ENCODE measurements at places on chromosomes 7 and 10.

- no peak for DNase-seq
Measured at GRCh38 chr10:80437227-80437626, 16.9 kb upstream of the TSPAN14 start.

- no peak for DNase-seq
Measured at GRCh38 chr10:77031531-77032187, 605.9 kb downstream of the KCNMA1 start.

DNA sequence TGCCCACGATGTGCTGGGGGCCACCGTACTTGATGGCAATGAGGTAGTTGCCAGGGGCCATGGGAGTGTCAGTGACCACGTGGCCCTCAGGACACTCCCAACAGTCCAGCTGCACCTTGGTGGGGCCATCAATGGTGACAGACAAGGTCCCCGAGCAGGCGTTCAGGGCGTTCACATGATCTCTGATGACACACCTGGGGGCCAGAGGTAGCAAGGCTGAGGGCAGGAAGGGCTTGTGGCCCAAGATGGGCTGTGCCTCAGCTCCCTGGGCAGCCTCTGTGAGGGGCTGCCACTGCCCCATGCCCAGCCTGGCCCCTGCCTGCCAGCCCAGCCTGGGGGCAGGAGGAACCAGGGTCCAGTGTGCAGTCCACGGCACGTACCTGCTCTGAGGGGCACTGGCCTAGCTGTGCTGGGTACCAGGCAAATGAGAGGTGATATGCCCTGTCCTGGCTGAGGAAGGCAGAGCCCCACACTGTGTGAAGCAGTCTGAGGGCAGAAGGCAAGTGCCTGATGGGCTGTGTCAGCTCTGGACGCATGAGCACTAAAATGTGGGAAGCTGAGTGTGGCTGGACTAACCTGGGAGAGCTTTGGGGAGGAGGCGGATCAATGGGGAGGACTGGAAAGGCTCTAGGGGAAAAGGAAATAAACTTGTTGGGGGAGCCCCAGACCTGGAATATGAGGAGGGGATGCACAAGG lies 3.5 kb upstream of the KCP start:
- DNase-seq: no peak

DNA sequence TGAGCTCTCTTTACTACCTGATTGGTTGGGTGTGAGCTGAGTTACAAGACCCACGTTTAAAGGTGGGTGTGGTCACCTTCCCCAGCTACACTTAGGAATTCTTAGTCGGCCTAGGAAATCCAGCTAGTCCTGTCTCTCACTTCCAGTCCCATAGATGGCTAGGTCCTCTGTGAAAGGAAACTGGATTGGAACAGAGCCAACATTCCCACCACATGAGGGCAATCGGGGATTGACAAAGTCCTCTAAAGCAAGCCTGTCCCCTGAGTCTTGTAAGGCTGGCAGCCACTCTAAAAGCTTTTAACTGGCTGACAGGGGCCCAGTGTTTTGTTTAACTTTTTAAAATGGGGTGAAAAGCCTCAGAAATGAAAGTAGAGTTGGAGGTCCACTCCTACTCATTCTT lies 15.1 kb upstream of the CROT start:
- DNase-seq: no peak

DNA sequence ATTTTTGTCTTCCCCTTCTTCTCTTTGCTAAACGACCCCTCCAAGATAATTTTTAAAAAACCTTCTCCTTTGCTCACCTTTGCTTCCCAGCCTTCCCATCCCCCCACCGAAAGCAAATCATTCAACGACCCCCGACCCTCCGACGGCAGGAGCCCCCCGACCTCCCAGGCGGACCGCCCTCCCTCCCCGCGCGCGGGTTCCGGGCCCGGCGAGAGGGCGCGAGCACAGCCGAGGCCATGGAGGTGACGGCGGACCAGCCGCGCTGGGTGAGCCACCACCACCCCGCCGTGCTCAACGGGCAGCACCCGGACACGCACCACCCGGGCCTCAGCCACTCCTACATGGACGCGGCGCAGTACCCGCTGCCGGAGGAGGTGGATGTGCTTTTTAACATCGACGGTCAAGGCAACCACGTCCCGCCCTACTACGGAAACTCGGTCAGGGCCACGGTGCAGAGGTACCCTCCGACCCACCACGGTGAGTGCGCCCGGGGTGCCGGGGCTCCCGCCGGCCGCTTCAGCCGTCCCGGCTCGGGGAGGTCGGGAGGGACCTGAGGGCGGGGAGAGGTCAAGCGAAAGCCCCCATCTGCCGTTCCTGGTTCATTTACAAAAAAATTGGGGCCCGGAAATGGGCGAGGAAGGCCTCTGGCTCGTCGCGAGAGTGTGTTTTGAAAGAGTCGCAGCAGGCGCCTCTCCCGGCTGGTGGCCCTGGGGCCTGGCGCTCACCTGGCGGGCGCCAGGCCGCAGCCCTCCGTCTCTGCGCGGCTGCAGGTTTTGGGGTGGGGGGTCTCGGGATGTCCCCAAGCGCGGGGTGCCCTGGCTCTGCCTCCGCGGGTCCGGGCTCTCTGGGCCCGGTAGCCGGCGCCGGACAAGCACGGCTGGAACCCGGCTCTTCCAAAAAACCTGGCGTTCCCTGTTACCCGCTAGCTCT lies 1.2 kb downstream of the GATA3 start:
- DNase-seq: no peak

DNA sequence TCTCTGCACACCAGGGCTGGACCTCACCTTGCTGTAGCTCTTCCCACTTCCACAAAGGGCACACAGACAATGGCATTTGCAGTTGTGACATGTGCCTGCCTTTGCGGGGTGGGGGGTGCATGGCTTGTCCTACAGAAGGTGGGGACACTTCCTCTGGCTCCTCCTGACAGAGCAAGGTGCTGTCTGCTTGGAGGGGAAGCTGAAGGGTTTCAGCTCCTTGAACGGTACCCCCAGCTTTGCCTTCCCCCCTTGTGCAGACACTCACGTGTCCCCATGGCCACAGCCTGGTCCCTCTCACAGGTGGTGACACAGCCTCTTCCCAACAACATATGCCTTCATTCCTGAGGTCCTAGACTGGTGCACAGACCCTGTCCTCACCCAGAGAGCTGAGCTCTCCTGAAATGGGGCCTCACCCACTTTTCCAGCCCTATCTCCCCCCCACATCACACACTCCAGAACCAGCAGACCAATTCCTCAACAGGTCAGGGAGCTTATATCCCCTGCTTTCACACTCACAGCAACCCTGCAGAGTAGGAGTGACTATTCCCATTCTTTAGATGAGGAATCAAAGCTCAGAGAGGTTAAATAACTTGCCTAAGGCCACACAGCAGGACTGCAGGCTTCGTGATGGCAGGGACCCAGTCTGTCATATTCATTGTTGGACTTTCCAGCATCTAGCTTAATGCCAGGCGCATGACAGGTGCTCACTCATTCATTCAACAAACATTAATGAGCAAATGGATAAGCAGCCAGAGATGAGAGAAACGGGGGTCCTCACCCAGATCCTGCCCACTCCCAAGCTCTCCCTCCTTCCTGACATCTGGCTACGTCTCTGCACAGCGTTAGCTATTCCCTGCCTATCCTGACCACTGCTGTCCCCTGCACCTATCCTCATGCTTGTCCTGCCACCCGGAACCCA lies 44.4 kb downstream of the PARP12 start:
- no peak for DNase-seq

GRCh38 chr7:67407392-67408071 lies 410.9 kb downstream of the TYW1 start:
- DNase-seq: no peak

GRCh38 chr10:83685458-83685857 lies 453.9 kb upstream of the GHITM start:
- DNase-seq: no peak

- no peak for DNase-seq
Measured at GRCh38 chr10:59524348-59524747, 162.0 kb upstream of the FAM13C start.

DNA sequence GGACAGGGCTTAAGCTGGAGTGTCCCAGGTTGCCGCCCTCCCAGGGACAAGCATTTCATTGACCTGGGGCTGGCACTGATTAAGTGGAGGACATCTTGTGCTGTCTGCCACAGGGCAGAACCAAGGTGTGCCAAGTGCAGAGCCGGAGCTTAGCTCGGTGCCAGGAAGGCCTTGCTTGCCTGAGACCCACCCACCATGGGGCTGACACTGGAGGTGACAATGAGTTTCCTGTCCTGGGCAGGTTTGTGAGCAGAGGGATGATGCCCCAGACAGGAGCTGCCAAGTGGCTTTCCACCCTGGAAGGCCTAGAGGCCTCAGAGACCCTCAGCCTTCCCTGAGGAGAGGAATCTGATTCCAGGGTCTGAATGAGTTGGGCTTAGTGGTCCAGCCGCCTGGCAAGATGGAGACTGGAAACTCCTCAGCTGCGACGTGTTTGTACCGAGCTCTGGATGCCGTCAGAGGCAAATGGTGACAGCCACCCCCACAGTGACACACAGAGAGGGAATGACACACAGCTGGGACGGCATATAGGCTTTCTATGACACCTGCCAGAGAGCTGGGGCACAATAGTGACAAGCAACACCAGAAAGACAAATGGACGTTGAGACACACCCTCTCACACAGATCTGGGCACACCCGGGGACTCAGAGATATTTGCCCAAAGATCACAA lies 2.6 kb downstream of the ADCYAP1R1 start:
- no peak for DNase-seq

- no peak for DNase-seq
Measured at GRCh38 chr7:33880787-33881186, 24.6 kb upstream of the BMPER start.

GRCh38 chr10:102159051-102159597 lies 6.9 kb downstream of the NOLC1 start:
- DNase-seq: no peak

DNA sequence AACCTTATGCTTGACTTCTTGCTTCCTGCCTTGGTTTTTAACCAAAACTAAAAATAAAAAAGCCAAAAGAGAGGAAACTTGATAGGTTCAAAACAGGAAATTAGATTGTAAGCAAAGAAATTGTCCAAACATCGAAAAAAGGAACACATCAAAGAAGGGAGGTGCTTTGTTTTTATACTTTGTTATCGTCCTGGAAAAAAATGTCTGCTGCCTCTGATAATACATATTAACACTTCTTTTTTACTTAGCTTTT lies 286.6 kb upstream of the C7orf33 start:
- DNase-seq: no peak

DNA sequence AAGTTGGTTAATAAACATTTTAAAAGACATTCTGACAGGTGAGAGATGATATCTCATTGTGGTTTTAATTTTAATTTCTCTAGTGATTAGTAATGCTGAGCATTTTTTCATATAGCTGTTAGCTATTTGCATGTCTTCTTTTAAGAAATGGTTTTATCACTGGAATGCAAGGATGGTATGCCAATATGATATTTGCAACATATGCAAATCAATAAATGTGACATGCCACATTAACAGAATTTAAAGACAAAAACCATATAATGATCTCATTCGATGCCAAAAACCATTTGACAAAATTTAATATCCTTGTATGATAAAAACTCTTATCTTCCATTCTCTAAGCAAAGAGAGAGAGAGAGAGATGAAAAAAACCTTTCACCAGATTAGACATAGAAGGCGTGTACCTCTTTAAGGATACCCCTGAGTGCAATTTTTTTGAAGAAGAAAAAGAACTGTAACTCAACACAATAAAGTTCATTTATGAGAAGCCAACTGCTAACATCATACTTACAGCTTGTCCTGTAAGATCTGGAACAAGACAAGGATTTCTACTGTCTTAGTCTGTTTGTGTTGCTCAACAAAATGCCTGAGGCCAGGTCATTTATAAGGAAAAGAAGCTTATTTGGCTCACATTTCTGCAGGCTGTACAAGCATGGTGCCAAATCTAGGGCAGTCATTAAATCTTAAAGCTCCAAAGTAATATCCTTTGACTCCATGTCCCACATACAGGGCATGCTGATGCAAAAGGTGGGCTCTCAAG lies 39.7 kb upstream of the ZMYND11 start:
- DNase-seq: no peak

DNA sequence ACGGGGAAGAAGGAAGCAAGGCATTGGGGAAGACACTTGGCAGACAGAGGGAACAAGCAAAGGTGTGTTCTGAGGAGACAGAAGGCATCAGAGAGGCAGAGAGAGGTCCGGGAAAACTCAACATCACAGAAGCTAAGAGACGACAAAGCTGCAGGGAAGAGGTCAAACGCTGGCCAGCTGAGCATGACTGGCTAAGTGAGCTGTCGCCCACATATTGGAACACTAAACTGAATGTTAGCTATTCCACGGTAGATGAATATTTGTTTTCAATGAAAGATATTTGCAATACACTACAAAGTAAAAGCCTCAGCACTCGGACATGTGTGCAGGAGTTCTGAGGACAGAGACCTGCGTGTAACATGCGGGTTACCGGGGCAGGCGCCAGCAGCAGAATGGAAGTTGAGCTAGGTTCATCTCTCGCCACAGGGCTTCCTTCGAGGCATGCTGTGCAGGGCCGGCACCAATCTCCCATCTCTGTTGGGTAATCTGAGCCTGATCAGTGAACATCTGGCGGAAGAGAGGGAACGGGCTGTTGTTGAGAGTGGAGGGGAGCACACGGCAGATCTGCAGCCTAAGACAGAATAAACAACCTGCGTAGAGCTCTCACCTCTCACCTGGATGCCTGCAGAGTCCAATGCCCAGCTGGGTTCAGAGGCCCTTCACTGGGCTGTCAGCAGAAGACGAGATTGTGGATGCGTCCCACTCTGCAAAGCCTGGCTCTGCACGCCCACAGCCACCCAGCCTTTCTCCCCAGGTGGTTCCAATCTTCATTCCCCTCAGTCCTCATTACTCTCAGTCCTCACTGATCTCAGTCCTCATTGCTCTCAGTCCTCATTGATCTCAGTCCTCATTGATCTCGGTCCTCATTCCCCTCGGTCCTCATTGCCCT lies 35.9 kb downstream of the INSIG1 start:
- no peak for DNase-seq

DNA sequence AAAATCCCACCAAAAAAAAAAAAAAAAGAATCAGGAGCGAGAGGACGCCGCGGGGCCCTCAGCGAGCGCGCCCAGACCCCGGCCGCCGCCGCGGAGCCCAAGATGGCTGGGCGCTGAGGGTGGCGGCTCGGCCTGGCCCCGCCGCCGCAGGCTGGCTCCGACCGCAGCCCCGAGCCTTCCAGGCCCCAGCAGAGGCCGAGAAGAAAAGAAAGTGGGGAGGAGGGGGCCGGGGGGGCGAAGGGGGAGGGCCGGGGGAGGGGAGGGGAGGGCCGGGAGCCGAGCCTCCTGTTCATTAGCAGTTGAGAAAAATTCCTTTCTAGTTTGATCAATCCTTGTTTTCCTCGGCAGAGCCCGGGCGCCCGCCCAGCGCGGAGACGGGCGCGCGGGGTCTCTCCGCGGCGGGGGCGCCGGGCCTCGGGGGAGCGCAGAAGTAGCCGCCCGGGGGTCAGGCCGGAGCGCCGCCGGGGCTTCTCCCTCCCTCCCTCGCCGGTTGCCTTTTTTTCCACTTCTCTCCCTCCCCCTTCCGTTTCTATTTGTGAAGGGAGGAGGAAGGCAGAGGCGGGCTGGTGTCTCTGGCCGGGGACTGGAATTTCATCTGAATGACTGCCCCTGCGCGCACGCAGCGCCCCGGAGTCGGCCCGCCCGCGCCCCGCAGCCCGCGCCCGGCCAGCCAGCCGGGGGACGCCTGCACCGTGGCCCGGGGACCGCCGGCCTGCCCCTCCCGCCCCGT lies 778 bp upstream of the TRIM8 start:
- no peak for DNase-seq

GRCh38 chr10:45255706-45256105 lies 59.7 kb downstream of the OR13A1 start:
- no peak for DNase-seq

GRCh38 chr7:36381056-36381455 lies 8.6 kb upstream of the ANLN start:
- DNase-seq: no peak

- DNase-seq: no peak
Measured at GRCh38 chr7:28055161-28055544, 125.4 kb downstream of the JAZF1 start.

- DNase-seq: no peak
Measured at GRCh38 chr7:145696071-145696470, 420.5 kb upstream of the CNTNAP2 start.

- DNase-seq: no peak
Measured at GRCh38 chr10:94059178-94059883, 65.6 kb downstream of the PLCE1 start.

Measured in GOT3 (cell line).